ENCODE measurements at places on chromosomes 6 and 20.
A peak's percentile ranks its signal among the peaks of the same experiment; 100 is the strongest.

- no peak for DNase-seq
Observed at GRCh38 chr6:35719404-35719829, 17.4 kb upstream of the ARMC12 start.

DNA sequence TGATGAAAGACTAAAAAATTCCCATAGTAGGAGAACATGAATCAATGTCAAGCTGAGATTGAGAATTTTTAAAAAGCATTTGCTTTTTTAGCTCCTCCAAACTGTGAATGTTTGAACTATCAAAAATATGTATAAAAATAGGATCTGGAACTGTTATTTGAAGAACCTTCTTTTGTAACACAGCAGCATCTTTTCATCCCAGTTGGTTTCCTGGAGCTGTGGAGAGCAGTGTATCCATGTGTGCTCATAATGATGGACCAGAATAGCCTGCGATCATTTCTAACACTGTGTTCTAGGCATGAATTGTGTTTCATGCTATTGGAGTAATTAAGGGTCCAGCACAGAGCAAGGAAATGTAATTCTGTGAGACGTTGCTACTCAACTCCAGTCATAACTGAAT lies 22.1 kb downstream of the MRAP2 start:
- no peak for DNase-seq

GRCh38 chr20:25081730-25082497 lies at the start of gene VSX1:
VSX1 (minus strand) TSS chr20:25082141; CDS start chr20:25082096, 45 bp downstream.
- DNase-seq: peak; percentile 50

DNA sequence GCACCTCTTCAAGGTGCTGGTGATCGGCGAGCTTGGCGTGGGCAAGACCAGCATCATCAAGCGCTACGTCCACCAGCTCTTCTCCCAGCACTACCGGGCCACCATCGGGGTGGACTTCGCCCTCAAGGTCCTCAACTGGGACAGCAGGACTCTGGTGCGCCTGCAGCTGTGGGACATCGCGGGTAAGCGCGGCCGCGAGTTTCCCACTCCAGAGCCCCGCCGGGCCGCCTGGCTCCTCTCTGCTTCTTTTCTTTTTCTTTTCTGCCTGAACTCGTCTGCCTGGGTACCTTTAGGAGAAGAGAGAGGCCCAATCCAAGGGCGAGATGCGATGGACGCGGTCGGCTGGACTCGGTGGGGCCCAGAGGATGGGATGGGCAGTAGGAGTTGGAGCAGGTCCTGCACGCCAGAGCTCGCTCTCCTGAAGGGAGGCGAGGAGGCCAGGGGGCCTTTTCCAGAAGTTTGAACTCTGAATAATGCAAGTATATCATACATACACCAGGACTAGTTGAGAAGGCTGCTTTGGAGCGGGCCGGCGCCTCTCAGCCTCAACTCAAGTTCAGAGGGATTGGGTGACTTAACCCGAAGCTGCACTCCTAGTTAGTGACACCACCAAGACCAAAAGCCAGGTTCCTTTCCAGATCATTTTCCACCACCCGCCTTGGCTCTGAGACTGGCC lies 445 bp downstream of the RAB32 start:
- no peak for DNase-seq

- peak; percentile 79 for DNase-seq
Observed at GRCh38 chr6:6556738-6557503, 31.6 kb upstream of the LY86 start.

DNA sequence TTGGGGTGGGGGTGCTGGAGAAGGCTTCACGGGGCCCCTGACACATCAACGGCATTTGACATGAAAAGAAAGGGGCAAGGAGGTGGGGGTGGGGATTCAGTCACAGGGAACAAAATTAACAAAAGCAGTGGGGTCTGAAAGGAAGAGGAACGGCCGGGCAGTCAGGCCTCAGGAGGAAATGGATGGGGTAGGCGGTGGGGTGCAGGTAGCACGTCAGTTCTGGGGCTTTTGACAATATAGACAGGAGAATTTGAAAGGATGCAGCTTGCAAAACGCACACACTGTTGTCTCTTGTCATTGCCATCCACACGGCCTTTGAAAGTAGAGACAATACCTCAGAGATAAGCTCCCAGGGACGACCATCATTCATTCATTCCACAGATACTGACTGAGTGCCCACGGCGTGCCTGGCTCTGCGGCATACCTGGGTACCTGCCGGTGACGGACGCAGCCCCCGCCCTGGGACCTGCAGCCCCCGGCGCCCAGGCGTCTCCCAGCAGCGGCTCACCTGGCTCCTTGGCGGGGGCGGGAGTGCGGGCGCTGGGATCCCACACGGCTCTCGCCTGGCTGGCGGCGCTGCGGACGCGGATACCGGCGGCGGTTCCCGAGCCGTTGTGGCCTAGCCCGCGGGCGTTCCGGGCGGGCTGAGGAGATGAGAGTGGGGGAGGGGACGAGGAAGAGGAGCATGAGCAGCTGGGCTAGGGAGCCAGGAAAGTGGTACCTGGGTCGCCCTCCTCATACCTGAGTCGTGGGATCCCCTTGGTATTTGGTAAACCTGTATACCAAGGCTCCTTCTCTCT lies at the start of gene SLC26A8:
Gene SLC26A8 (minus strand): TSS at position 646 of the 800 bp plus-strand sequence. CDS start 4,934 bp downstream, outside the sequence.
- no peak for DNase-seq

GRCh38 chr6:143803769-143804568 lies 39.2 kb upstream of the LTV1 start:
- DNase-seq: no peak

- no peak for DNase-seq
Observed at GRCh38 chr20:34185766-34186620, 55.2 kb upstream of the ASIP start.

DNA sequence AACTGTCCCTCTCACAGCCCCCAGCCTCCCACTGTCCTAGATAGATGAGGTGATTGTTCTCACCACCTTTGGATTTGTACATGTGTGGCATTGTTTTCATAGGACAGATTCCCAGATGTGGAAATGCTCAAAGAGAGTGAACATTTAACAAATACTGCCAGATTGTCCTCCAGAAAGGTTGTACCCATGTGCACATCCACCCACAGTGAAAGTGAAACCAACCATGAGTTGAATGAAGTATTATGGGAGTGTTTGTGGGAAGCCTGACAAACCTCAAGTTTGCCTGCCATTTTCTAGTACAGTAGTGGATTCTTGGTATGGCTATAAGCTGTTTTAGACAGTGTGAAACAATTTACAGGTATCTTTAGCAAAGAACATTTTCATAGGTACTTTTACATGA lies 42.7 kb downstream of the ANKRD6 start:
- no peak for DNase-seq

DNA sequence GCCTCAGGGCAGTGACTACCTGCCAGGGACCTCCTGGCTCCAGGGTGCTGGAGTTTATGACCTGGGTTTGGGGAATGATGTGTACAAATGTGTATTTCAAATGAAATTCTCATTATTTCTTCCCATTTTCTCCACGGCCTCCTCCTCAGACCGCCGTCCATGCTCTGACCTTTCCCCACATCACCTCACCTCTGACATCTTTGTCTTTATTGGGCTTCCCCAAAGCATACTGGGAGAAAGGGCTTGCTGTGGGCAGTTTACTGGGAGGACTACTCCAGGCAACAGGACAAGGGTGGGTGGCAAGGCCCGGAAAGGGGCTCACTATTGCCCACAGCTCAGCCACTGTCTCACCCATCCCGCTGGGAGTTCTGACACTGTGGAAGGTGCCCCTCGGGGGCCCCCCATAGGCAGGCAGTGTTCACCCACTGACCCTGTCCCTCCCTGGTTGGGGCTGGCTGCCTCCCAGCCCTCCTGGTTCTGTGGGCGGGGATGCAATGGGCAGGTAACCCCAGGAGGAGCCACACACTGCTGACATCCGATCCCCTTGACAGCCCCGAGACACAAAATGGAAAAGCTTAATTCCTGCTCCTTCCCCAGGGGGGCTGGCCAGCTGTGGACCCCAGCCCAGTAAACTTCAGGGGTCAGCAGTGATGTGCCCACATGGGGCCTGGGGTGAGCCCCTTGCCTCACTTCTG lies 39.8 kb upstream of the CST7 start:
- DNase-seq: no peak

DNA sequence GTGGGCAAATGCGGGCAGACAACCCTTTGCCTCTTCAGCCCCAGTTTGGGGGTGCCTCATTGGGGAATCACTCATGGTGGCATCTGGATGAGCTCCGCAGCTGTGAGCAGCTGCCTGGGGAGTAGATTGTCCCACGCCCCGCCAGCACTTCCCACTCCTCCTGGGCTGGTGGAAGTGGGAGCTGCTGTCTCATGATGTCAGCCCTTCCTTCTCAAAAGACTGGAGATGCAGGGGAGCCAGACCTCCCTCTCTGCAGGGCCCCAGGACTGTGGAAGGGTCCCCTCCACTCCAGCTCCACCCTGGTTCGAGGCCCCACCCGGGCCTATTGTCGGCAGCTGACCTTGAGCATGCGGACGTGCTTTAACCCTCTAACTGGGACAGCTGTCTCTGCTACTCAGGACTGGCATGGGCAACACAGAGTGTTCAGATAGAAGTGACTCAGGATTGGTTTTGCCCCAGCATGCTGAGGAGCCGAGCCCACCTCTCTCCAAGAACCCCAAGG lies 2.0 kb downstream of the UNC93A start:
- DNase-seq: no peak

- peak; percentile 30 for DNase-seq
Observed at GRCh38 chr6:138520463-138520862, 21.2 kb upstream of the NHSL1 start.

GRCh38 chr6:116974526-116975316 lies 97.7 kb downstream of the RFX6 start:
- DNase-seq: no peak

DNA sequence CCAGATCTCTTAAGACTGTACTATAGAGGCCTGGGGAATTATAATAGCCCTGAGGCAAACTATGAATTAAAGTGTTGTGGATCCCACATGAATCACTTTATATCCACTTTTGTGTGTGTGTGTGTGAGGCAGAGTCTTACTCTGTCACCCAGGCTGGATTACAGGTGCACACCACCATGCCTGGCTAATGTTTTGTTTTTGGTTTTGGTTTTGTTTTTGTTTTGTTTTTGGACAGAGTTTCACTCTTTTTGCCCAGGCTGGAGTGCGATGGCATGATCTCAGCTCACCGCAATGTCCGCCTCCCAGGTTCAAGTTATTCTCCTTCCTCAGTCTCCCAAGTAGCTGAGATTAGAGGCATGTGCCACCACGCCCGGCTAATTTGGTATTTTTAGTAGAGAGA lies 32.2 kb upstream of the MICB start:
- DNase-seq: no peak

DNA sequence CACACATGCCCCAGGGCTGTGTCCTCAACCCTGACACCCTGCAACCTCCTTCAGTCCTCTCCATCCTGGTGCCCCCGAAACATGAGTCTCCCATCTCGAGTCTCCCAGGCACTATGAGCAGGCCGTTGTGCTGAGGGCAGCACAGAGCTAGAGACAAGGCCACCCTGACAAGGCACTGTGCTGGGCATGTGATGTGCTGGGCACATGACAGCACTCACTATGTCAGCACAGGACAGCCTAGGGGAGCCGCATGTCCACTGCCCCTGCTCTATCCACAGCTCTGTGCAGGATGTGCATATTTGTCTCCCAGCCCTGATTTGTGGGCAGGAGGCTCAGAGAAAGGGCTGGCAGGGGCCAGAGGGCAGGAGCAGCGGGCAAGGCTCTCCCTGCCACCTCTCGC lies 362.1 kb upstream of the AGPAT4 start:
- DNase-seq: no peak

GRCh38 chr6:40806256-40806864 lies 219.2 kb upstream of the LRFN2 start:
- DNase-seq: no peak

DNA sequence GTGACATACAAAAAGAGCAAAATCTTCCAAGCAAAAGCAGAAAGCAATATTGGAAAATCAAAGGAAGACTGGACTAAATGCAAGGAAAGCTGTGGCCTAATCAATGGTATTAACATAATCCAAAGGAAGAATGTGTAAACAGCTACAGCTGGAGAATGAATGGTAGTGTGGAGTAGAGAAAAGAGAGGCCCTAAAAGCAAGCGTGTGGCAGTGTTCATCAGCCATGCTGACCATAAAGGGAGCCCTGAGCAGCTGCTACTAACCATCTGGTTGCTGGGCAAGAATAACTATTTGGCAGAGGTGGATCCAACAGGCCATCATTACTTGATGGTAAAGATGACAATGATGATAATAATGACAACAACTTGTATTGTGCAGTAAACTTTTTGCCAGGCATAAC lies 148.5 kb upstream of the BEND6 start:
- DNase-seq: peak; percentile 78

DNA sequence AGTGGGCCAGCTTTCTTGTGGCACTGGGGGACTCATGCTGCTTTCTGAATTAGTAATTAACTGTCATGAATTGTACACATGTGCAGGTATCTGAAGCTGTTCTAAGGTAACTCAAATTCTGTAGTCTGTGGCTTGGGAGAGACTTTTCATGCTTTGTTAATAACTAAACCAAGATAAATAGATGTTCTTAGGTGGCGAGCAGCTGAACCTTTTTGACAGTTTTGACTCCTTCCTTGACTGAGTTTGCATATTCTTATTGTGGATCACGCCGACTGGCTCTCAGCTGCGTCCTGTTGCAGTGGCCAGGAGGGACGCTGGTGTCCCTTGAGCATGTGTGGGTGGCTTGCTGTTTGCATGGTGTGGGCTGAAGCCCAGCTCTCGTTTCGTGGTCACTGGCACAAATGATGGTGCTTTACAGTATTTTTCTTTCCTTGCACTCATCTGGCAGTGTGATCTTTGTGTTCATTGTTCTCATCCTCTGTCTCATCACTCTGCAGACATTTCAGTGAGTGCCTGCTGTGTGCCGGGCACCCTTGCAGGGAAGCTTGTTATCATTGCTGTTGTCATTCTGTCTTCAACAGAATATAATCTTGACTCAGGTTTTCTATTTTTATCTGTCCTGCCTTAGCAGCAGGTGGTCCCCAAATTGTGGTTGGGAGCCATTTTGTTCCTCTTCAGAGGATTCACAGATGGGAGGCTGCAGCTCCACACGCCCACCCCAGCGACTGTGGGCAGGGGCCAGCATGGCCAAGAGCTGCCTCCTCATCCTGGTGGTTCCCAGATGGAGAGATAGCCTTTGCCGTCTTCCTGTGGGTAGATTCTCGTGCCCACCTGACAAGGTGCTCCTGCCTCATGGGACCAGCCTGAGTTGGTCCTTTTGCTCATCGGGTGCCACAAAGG lies 39.6 kb downstream of the DUSP22 start:
- no peak for DNase-seq

All from NCI-H524 (cell line).